Midbrain (tissue), 1 donor: ENCODE measurements at places on chromosomes 7 and 10.

- DNase-seq = no peak
These were observed 5.9 kb downstream of the STAM start for GRCh38 chr10:17649836-17650235.

- no peak for DNase-seq
These were observed 360.7 kb upstream of the AUTS2 start for GRCh38 chr7:69237541-69237940.

DNA sequence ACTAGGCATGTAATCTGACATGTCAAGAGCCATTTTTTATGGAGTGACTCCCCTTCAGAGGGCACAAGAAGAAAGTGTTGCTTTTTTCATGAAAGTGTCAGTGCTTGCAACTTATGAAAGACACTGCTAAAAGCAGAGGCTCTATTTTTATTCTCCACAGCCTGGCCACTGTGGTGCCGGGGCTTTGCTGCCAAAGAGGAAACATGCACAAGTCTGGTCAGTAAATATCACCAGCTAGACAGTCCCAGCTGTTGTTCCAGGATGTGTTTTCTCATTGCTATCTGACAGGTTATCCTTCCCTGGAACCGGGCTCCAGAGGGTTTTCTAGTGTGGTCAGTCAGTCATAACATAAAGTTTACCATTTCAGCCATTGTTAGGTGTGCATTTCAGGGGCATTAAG is 180.7 kb upstream of the PITRM1 start:
- no peak for DNase-seq

DNA sequence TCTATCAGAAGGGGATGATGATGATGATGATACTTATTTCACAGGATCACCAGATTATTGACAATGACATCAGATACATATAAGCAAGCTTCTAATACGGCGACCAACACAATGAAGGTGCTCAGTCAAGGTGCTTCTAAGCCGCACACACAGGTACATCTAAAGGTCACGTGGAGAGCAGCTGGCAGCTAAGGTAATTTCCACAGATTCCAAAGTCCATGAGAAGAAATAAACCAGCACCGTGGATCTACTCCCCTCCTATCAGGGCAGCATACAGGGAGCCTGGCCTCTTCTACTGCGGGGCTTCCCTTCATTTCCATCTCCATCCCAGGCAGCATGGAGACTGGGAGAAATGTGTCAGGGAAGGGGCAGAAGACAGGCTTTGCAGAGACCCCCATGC is 37.5 kb downstream of the DENND11 start:
- no peak for DNase-seq

DNA sequence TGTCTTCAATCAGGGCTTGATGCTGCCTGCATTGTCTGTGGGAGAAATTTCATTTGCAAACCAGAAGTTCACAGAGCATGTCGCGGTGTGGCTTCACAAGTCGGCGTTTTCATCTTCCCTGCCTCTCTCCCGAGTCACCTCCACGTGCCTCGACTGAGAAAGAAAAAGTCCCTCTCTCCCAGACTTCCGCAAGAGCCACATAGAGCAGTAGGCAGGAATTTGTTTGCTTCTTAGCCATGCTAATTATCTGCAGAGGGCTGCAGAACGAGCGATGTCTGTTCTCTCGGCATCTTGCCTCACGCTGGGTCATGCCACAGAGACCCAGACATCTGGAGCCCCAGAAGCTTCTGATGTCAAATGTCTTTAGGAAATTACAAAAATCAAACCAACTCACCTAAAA is 272.2 kb downstream of the TCF7L2 start:
- DNase-seq = no peak
